ENCODE measurements at places on chromosomes 7 and 10. TPM values are rescaled to one million over a fixed set of nuclear protein-coding genes. Genes with fewer than 3 reads are reported as not detected.

DNA sequence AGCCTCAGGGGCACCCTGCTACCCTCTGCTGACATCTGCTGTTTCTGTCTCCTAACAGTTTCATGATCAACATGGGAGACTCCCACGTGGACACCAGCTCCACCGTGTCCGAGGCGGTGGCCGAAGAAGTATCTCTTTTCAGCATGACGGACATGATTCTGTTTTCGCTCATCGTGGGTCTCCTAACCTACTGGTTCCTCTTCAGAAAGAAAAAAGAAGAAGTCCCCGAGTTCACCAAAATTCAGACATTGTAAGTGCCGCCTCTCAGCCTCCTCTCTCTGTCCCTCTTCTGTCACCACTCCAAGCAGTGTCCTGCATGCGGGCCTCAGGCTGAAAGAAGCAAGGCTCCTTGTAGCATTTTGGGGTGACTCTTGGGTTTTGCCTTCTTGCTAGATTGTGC is 39.0 kb downstream of the POR start:
- no peak for ATAC-seq

DNA sequence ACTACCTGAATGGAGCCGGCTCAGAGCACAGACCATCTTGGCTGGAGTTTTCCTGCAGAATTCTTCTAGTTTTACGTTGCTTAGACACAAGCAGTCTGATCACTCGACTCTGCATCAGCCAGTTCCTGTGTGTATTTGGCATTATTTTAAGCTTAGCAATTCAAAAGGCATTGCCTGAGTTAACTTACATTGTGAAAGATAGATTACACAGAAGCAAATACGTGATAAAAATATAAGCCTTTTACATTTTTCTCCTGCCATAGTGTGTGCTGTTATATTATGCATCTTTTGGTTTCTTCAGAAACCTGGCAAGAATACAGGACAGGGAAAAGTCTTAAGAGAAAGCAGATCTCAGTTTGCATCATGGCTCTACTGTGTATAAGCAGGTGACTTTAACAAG is 98.1 kb downstream of the LRRC4 start:
- no peak for ATAC-seq

Gene NUTM2E
- 0.28 TPM for total RNA-seq

Gene RHEB
- 37.3 TPM for total RNA-seq

DNA sequence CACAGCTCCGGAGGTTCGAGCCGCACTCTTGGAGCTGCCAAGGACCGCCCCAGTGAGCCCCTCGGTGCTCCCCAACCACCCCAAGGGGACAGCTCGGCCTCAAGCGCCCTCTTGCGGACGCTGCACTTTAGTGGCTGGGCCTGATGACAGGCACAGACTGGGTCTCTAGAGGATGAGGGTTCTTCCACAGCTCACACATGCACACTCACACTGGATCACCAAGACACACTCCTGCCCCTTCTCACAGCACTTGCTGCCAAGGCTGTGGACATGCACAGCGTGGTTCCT is 2.1 kb downstream of the RET start:
- no peak for ATAC-seq

DNA sequence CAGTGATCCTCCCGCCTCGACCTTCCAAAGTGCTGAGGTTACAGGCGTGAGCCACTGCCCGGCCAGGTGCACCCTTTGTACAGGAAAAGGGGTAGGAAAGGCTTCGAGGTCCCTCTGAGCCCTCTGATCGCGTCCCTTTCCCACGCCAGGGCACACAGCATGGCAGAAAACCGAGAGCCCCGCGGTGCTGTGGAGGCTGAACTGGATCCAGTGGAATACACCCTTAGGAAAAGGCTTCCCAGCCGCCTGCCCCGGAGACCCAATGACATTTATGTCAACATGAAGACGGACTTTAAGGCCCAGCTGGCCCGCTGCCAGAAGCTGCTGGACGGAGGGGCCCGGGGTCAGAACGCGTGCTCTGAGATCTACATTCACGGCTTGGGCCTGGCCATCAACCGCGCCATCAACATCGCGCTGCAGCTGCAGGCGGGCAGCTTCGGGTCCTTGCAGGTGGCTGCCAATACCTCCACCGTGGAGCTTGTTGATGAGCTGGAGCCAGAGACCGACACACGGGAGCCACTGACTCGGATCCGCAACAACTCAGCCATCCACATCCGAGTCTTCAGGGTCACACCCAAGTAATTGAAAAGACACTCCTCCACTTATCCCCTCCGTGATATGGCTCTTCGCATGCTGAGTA is 871 bp downstream of the POP7 start:
- ATAC-seq: no peak

Gene NUP42
- total RNA-seq: 48.1 TPM

- ATAC-seq: no peak
These were observed 51.9 kb upstream of the A1CF start for GRCh38 chr10:50937230-50937907.

DNA sequence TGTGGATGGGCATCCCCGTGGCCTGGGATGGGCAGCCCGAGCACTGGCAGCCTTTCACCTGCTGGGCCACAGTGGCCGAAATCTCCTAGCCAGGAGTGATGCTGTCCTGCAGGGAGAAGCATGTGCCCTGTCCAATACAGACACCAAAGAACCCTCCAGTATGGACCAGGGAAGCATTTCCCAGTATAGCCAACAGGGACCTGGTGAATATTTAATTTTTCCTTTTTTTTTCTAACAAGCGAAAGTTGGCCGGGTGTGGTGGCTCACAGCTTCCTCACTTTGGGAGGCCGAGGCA is 11.0 kb downstream of the IMPDH1 start:
- peak; percentile 39 for ATAC-seq

DNA sequence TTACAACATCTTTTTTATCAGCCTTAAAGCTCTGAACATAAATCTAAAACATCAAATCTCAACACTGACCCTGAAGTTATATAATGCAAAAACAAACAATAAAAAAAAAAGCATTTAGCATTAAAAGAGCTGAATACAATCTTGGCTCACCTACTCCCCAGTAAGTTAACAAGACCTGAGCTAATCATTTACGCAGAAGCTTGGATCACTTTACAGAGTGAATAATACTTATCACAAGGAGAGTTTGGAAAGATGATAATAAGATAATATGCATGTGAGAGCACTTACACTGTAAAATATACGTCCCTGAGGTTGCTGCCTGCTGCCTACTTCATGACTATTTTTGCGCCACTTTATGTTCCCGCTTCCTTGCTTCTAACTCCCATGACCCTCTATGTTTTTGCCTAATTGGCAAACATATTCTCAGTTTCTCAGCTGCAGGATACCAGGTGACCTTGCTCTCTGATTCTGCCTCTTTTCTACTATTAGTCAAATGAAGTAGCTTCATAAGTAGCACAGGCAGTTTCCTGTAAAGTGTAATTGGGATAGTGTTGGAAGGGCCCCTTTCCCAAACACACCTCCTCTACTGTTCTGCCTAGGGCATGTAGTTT is 333.6 kb downstream of the LRRTM3 start:
- no peak for ATAC-seq

Gene C7orf57
- 0.95 TPM for total RNA-seq

Gene CYP2C8
- 0.17 TPM for total RNA-seq

- no peak for ATAC-seq
These were observed 579.9 kb upstream of the POM121L12 start for GRCh38 chr7:52455571-52455970.

GRCh38 chr7:104960741-104961448 is 53.1 kb upstream of the KMT2E start:
- ATAC-seq: no peak
